ENCODE measurements at places on chromosomes 6 and 20.

DNA sequence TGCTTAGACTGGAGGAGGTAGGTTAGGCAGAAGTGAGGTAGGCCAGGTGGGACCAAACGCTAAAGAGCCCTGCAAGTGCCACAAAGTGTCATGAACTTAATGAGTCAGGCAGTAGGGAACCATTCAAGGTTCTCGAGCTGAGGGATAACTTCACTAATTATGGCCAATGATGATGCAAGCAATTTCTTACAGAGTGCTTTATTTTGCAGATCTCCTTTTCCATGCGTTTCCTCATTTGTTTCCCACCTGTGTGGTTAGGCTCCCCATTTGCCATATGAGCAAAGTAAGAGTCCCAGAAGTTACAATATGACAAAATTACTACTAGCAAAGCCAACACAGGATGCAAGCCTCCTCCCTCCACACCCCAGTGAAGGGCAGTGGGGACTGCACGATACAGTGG, 36.5 kb upstream of the PSMF1 start:
- DNase-seq = no peak

GRCh38 chr20:35370751-35371150, 41.0 kb downstream of the UQCC1 start:
- DNase-seq = no peak

DNA sequence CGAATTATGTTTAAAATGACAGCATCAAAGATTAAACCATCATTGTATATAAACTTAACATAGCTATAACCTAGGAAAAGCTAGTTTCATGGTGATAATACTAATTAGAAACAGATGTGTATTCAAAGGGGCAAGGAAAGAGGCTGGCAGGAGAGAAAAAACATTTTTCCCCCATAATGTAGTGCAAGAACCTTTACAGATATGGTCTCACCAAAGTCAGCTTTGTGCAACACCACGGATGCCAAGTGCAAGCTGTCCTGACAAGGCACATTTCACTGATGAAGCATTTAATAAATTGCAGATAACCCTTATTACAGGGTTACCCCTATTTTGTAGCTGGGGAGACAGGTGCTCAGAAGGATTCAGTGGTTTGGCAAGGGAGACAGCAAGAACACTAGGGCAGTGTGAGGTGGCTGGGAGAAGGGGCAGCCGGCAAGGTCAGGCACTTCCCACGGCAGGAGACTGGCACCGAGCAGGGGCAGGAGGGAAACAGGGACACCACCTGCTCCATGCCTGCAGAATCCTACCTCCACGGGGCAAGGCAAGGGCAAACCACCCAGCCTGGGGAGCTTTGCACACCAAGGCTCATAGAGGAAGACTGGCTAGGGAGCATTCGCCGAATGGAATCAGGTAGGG, 6.5 kb downstream of the RPS6KA2 start:
- no peak for DNase-seq

DNA sequence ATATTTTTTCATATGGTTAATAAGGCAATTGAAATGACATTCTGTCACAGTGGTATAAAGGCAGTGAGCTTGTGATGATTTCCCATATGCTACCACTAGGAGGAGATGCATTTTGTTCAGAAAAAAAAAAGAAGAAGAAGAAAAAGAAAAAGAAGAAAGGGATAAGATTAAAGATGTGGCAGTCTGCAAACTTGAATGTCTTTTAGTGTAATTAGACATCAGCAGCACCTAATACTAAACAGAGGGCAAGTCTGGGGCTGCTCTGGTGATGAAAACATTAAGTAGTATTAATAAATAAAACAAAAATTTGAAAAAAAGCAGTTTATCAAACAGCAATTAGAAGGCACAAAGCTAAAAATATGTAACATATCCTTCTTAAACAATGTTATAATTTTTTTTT, 95.4 kb upstream of the DEFB112 start:
- DNase-seq = no peak

DNA sequence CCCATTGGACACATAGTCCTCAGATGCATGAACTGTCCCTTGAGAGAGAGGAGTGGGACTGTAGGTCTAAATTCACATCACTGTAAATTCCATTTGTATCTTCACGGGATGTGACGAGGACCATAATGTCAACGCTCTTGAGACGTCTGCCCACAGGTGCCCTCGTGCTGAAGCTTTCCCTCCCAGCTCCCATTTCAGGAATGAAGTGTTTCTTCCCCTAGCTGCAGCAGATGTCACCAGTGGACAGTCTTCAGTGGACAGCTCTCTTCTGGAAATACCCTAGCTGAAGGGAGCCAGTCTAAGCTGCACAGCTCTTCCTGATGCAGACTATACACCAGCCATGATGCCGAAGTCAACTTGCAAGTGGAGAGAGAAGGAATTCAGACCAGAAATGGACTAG, 217.4 kb upstream of the ECI2 start:
- DNase-seq = no peak

DNA sequence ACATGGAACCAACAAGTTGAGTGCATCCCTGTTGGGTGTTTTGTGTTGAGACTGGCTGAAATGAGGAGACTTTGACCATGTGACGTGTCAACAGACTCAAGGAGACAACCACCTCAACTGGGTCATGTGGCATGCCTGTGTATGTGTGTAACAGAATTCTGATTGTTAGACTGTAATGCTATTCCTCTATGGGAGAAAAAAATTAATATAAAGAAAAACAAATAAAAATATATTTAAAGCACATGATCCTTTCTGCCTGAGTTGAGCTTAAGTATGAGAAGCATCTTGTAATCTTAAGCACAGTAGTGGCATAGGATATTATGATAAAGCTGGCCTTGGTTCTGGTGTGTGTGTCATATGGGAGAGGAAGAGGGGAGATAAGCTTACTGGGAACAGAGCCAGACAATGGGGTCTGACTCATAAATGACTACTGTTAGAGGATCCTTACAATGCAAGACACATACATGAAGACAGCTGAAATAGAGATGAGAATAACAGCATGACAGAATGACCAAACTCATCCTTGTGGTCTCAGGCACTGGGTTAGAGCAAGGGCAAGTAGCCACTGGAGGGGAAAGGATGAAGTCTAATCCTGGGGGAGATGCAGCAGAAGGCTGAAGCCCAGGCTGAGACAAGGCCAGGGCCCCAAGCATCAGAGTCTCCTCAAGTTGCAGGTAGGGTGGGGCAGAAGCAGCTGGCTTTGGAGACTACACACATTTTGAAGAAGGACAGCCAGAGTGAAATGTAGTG, 9.2 kb downstream of the TP53INP2 start:
- DNase-seq = no peak

GRCh38 chr6:43335469-43335868, 26.8 kb upstream of the CRIP3 start:
- no peak for DNase-seq

- no peak for DNase-seq
Observed at GRCh38 chr6:18550119-18550518, 163.0 kb downstream of the RNF144B start.

GRCh38 chr6:166942393-166943168, 13.8 kb downstream of the RNASET2 start:
- no peak for DNase-seq

DNA sequence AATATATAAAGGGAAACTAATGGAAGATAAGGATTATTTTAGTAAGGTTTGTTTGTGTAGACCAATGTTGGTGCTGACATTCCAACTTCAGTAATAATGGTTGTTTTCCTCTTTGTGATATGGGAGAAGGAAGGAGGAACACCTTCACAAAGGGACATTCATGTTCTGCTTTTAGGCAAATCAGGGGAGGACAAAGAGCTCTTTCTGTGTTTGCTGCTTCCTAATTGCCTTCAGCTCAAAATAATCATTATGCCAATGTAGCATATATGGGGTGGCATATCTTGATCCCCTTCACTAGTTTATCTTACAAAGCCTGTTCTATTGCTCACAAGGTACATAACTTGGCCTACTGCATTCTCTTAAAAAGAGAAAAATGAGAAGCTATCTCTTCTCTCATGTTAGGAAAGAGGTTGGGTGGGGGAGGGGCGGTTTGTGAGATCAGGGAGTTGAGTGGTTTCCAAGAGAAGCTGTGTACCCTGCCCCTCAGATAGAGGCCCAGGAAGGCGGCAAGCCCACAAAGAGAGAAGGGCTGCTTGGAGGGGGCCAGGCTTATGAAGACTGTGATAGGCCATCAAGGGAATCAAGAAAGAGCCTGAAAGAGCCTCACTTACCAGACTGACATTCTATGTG, 4.7 kb upstream of the ADGRG6 start:
- no peak for DNase-seq

DNA sequence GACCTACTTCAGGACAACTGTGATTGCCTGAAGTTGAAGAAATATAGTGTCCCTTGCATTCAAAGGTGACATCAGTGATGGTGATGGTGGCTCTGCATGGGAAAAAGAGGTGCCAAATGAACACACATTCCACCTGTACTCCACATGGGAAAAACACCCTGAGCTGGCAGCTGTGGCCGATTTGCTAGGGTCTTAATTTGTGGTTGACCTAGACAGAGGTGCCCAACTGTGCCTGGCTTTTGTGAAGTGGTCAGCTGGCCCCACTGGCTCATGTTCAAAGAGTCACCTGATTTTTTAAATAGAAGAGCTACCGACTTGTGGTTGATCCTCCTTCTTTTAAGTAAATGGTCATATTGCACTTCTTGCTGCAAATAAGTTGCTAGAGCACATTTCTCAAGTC, 7.6 kb upstream of the GCNT2 start:
- no peak for DNase-seq

DNA sequence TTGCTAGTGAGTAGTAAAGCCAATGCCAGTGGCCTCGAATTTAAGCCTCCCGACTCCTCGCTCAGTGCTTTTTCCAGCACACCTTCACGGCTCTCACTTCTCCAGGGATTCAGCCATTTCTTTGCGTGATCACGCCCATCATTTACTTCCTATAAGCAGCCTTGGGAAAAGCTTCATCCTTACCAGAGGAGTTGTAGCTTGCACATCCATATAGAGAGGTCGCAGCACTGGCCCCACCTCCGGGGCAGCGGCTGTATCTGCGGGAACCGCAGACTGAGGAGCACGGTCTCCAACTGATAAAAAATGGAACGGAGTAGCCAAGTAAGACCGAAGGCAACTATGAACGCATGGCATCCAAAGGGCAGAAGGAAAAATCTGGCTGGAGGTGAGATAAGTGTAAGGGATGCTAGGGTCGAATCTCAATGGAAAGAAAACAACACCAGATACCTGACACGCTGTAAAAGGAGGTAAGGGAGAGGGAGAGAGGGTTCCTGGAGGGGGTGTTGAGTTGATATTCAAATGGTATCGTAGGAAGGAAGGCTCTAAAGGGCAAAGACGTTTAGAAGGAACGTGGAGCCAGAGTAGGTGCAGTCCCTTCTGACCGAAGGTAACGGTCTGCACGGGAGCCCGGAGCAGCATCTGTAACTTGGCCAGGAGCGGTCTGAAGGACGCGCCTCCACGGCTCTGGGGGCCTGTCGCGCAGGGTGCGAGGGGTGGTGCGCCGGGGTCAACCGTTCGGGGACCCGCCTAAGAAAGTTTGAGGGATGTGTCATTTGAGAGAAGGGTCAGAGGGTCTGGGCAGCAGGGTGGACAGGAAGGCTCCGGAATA, 640 bp downstream of the NFS1 start:
- DNase-seq = no peak

- no peak for DNase-seq
Observed at GRCh38 chr20:57900226-57900905, 190.6 kb upstream of the PMEPA1 start.

Measured in CD4-positive, alpha-beta T cell treated with Interleukin-15 for 1 hour (primary cell).